Stimulated activated CD8-positive, alpha-beta memory T cell treated with anti-CD3 and anti-CD28 coated beads, Interleukin-4, amount 100 ng/mL, for 24 hours (primary cell): ENCODE measurements at places on chromosomes 13 and 19.
A peak's percentile ranks its signal among the peaks of the same experiment; 100 is the strongest.

DNA sequence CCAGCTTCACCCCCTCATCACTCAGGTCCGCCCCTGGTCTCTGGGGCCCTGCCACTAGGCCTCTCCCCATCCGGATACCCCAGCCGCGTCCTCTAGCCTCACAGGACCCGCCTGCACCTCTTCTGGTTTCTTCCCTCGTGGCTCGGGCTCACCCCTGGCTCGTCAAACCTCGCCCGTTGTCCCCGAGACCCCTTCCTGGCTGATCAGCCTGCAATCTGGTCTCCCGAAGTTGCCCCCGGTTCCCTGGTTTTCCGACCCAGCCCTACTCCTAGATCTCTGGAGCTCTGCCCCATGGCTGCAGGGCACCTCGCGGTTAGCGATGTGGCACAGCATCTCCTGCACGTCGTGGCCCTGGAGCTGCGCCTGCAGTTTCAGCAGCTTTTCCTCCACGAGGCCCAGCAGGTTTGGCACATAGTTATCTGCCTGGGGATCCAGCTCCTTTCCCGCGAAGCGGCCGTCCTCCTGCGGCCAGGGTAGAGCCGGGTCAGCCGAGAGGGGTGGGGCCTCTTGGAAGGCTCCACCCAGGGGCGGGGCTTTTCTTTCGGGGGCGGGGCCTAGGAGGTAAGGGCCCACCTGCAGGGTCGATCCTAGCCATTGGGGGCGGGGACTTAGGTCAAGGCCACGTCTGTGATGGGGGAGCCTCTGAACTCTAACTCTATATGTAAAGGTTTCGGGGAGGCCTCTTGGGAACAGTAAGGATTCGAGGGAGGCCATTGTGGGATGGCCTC is 2.4 kb upstream of the RGL3 start:
- no peak for DNase-seq

- DNase-seq = no peak
These were observed 20.0 kb upstream of the ZDHHC20 start for GRCh38 chr13:21478881-21479808.

GRCh38 chr13:76164290-76164689 is 528.2 kb downstream of the LMO7 start:
- no peak for DNase-seq

DNA sequence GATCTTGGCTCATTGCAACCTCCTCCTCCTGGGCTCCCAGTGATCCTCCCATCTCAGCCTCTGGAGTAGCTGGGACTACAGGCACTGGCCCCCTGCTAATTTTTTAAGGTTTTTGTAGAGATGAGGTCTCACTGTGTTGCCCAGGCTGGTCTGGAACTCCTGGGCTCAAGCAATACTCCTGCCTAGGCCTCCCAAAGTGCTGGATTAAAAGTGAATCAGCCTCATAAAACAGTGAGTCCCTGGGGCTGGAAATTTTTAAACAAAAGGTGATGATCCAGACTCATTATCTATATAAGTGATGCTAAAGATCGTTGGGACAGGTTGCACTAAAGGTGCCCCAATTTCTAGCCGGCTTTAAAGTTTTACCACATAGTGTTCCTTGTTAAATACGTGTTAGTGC is 112.7 kb downstream of the LMO7 start:
- DNase-seq = no peak

GRCh38 chr19:30999726-31000125 is 349.5 kb downstream of the TSHZ3 start:
- no peak for DNase-seq

DNA sequence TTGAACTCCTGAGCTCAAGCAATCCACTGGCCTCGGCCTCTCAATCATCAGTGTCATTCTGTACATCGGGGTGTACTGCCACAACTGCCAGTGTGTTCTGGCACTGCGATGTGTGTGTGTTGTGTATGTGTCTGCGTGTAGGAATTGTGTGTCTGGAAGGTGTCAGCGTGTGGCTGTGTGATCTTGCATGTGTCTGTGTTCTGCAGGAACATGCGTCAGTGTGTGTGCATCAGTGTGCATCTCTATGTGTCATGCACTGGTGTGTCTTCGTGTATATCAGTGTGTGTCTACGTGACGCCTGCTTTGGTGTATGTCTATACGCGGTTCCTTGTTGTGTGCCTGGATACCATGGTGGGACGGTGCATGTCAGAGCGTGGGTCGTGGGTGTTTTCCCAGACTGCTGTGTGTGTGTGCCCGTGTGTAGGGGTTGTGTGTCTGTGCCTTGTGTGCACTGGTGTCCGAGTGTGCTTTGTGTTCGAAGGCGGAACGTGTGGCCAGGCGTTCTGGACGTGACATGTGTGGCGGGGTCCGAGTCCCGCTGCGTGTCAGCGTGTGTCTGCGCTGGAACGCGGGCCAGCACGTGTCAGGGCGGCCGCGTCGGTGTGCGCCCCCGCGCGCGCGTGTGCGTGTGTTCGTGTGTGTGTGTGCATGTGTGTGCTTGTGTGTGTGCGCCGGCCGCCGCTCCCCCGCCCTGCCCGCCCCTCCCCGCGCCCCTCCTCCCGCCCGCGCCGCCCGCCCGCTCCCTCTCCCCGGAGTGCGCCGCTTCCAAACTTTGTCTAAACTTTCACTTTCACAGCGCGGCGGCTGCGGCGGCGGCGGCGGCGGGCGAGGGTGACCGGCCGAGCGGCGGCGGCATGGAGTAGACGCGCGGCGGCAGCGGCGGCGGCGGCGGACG is at the start of gene NFIX:
NFIX (plus strand) TSS at position 775 of the 895 bp plus-strand sequence. CDS start 363 bp downstream, outside the sequence.
- peak; percentile 52 for DNase-seq

DNA sequence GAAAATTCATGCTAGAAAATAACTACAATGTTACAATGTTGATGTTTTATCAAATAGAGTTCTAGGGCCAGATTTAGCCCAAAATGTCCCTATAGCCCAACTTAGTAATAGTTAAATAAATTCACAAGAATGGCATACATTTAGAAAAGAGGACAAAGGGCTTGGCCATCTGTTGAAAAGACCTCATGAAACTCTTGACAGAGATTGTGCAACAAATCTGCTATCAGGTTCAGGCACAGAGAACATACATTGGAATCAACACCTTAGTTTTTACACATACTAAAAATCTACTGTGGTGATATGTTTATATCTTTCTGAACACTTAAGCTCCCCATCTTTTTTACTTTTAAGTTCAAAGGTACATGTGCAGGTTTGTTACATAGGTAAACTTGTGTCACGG is 298.3 kb upstream of the DACH1 start:
- no peak for DNase-seq

DNA sequence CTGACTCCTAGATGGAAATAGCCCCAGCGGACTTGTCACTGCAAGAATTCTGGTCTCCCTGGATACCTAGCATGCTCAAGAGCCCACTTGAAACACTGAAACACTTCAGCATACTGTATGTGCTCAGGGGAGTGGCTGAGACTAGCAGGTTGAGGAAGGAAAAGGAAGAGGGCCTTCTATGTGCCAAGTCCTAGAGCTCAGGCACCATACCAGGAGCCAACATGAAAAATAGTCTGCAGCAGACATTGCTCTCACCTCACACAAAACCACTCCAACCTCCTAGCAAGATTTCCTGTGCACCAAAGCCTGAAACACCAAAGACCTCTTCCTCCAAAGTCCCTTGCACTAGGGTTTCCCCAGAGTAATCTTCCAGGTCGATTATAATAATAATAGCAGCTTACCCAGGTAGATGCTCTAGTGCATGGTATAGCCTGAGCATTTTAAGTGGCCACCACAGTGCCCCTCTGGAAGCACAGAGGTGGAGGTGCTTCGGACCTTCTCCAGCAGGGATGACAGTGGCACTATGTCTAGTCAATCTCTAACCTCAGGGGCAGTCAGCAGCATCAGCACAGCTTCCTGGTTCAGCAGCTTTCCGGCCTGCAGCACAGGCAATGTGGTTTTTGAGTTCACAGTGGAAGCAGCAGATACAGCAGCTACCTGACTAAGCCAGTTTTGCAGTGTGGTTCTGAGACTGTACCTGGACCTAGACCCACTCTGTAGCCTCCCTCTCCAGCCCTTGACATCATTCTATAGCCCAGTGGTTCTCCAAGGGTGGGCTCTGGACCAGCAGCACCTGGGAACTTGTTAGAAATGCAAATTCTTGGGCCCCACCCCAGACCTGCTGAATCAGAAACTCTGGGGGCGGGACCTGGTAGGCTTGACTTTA is 45.6 kb upstream of the UBE2L5 start:
- DNase-seq = peak; percentile 31

- DNase-seq = peak; percentile 76
These were observed 13.9 kb downstream of the RABAC1 start for GRCh38 chr19:41945135-41945766.

DNA sequence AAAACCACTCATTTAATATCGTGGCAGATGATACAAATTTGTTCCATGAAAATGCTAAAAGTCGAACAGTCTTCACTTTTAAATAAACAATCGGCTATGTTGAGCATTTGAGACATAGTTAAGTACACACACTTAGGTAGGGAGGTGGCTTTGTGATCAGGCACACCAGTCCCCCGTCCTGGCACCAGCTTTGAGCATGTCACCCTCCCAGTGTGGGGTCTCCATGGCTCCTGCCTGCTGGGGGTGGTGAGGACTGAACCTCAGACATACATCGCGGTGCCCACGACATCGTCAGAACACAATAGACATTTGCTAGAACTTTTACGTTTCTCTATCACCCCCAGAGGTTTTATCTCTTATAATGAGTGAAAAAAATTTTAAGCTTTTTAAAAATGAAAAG is 62.0 kb downstream of the RFX2 start:
- no peak for DNase-seq

DNA sequence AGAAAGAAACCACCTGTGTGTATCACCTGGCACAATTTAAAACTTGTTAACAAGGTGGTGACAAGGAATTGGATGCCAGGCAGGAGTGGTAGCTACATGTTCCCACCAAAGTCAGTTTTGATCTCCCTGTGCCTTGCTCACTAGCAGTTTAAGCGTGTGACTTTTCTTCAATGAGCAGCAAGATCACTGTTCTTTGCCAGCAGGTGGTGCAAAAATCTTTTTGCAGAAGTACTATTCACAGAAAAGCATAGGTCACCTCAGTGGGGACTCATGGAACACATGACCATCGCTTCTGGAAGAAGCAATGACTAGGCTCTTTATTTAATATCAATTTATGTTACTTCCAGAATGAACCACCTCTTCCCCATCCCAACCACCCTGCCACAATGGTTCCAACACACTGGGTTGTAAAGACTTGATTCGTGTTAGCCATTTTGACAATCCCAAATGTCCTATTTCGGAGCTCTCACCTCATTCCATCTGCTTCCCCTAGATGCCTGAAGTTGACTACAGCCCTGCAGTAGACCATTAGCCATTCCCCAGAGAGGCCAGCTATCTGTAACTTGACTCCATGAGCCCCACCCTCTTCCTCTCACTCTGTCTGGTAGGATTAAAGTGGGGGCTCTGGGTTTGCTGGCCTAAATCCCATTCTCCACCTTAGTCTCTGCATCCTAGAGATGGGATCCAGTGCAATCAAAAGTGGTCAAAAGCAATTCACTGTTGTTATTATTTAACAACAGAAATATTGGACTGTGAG is 59.1 kb upstream of the TNFRSF19 start:
- DNase-seq = no peak

GRCh38 chr19:7879836-7880235 is 5.6 kb upstream of the PRR36 start:
- DNase-seq = no peak

GRCh38 chr13:71865874-71866334 is 1.1 kb downstream of the DACH1 start:
- no peak for DNase-seq

- DNase-seq = no peak
These were observed 537 bp downstream of the NAT14 start for GRCh38 chr19:55485439-55486011.

DNA sequence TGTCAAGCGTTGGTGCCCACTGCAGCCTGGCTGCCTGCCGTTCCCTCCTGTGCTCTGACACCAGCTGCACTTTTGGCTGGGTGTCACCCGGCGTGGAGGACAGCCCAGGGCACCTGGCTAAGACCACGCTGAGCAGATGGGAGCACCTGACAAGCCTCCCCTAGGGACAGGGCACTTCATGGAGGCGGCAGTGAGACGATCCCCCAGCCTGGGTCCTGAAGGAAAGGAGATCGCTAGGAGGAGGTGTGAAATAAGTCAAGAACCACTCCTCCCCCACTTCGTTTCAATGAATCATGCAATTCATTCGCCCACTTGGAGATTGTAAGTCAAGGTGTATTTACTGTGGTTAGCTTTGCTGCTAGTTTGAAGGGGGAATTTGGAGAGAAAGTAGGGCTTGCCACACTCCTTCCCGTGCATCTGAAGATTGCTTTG is 38.8 kb downstream of the VSTM2B start:
- no peak for DNase-seq

- DNase-seq = no peak
These were observed 203.1 kb upstream of the EDNRB start for GRCh38 chr13:78121459-78122348.

DNA sequence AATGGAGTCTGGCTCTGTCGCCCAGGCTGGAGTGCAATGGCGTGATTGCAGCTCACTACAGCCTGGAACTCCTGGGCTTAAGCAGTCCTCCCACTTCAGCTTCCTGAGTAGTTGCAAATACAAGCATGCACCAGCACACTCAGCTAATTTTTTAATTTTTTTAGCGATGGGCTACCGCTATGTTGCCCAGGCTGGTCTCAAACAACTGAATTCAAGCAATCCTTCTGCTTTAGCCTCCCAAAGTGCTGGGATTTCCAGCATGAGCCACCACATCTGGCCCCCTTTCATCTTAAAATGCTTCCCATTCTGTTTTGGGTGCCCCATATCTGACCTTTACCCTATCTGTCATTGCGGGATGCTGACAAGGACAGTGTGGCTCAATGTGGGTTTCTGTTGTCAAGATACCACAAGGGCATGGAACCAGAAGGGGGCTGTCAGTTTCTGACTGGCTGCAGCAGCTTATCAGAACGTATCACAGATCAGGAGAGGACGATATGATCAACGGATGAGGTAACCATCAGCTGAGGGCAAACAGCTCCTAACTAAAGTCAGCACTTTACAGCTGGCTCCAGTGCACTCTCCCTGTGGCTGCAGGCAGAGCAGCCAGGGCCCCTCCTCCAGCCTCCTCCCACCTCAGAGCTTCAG is 32.4 kb downstream of the GPR42 start:
- DNase-seq = no peak

- no peak for DNase-seq
These were observed 113.7 kb upstream of the OXGR1 start for GRCh38 chr13:97107815-97108529.

- DNase-seq = no peak
These were observed 29.5 kb upstream of the RBM26 start for GRCh38 chr13:79435561-79435990.

DNA sequence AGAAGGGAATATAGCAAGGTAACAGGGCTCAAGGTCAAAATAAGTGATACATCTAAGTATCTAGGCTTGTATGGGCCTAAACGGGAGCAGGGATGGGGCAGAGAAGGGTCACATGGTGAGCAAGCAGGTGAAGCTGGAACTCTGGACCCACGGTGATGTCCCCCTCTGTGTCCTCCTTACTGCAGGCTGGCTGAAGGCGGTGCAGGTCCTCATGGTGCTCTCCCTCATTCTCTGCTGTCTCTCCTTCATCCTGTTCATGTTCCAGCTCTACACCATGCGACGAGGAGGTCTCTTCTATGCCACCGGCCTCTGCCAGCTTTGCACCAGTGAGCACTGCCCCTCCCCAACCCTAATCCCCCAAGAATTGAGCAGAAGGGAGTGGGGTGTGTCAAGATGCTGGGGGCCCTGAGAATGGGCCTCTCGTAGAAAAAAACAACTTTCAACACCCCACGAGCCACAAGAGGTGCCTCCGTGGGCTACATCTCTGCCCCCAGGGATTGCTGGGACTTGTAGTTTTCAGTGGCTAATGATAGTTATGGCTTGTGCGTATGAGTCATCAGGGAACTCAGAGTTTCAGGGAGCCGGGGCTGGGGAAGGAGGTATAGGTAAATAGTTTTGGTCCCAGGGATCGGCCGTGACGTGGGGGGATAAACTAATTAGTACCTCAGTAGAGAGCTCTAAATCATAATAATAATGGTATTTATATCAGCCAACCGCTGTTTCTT is 4.0 kb downstream of the EMP3 start:
- DNase-seq = peak; percentile 16
